ENCODE measurements at places on chromosomes 16 and 17.

DNA sequence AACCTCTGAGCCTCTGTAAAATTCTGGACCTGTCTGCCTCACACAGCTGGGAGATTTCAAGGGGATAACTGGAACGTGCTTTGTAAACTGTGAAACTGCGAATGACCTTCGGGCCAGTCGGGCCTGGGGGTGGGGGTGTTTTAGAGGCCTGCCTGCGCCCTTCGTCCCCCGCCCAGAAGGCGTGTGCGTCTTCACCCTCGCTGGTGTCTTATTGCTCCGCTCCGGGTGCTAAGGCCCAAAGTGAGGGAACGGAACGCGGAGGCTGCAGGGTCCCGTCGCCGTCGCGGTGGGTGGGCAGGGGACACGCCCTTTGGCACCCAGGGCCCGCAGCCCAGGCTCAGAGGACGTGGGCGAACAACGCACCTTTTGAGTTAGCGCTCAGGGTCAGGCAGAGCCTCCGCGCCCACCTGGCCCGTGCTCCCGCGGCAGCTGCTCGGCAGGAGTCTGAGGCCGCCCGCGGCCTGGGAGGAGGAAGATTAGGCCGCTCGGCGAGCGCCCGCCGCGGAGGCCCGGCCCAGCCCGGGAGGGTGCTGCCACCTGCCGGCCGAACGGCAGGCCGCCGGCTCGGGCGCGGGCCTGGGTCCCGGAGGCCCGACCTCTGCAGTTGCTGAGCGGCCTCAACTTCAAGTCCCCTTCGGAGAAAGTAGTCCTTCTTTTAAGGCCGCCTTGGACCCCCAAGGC is 29.7 kb downstream of the DCAKD start:
- DNase-seq: peak; percentile 63

- DNase-seq: no peak
Measured at GRCh38 chr16:48201515-48202201, 42.4 kb upstream of the LONP2 start.

DNA sequence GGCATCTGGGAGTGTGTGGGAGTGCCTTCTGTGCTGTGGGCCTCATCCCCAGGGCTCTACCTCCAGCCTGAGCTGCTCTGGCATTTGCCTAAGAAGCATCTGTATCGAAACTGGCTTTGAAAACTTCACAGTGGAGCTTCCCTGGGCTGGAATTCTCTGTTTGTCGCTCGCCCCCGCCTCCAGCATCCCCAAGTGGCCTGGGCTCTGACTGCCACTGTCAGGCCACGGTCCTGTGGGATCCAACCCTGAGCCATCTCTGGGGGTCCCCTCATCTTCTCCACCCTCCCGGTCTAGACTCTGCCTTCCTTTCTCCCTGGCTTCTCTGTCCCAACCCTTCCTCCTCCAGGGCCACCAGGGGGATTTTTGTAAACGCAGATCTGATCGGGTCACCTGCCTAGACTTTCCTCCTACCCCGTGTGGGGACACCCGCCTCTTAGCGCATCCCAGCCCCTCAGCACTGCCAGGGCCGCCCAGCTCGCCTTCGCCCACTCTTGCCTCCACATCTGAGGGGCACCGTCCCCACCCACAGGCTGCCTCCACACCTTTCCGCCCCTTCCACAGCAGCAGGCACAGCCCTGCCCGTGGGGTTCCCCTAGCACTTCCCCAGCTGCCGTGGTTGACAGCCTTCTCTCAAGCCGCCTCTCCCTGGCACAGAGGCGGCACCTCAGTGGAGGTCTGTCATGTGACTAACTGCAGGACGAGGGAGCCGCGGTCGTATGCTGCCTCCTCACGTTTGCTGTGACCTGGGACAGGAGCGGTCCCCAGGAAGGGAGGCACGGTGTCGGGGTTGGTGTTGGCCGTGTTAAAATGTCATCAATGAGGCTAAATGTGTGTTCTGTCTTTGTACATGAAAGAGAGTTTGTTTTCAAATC is 12.0 kb downstream of the TBC1D24 start:
- no peak for DNase-seq

DNA sequence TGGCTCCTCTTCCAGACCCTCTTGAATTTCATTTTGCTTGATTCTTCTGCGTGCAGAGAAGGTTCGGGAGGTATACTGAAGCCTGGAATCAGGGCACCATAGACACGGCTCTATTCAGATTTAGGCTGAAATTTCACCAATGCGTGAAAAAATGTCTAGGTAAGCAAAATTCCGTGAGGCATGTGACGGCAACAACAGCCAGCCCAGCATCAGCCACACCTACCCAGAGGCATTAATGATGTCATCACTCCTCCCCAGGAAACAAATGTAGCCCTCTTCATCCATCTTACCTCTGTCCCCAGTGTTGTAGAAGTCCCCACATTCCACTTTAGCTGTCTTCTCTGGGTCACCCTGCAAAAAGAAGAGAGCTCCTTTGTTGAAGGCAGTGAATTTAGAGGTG is 50.8 kb upstream of the ACSM2B start:
- no peak for DNase-seq

GRCh38 chr16:20901436-20902112 is 1.0 kb downstream of the LYRM1 start:
- no peak for DNase-seq

DNA sequence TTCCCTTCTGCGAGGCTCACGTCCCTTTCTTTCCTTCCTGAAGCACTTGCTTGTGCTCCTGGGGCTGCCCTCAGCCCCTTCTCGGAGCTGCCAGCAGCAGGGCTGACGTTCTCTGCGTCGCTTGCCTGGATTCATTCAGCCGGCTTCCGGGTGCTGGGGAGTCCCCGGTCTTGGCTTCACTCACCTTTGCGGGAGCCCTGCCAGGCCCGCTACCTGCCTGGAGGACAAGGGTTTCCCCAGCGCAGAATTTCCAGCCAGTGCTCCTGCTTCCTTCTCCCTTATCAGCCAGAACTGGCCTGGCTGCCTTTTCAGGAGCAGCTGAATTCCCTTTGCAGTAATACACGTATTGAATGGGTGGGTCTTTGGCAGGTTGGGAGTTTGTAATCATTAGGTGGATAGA is 22.1 kb upstream of the IL17C start:
- no peak for DNase-seq

DNA sequence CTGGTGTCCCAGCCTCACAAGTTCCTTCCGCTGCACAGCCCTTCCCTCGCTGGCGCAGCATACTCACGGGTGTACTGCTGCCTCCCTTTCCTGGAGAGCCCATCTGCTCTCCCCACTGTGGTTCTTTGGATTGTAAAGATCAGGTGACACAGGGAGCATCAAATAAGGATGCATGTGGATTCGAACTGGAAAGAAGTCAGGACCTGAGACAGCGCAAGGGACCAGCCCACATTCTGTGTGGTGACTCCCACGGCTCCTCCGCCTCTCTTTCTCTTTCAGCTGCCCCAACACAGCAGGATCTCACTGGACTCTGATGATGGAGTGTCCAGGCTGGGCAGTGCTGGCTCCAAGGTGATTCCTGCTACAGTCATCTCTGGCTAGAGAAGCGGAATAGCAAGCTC is 8.1 kb downstream of the LDAF1 start:
- DNase-seq: peak; percentile 22
